ENCODE measurements at places on chromosomes 5 and 9. TPM values are rescaled to one million over a fixed set of nuclear protein-coding genes. Genes with fewer than 3 reads are reported as not detected.

TOR4A gene
- polyA plus RNA-seq, result 8.9 TPM

PPP2R2B gene
- polyA plus RNA-seq, result 0.14 TPM

KCNMB1 gene
- not detected for polyA plus RNA-seq

TMEM215 gene
- polyA plus RNA-seq, result not detected

SPATA31A3 gene
- not detected for polyA plus RNA-seq

SV2C gene
- polyA plus RNA-seq, result not detected

KLF4 gene
- polyA plus RNA-seq, result 0.13 TPM

GPR151 gene
- not detected for polyA plus RNA-seq

GNA14 gene
- polyA plus RNA-seq, result not detected

BRD9 gene
- polyA plus RNA-seq, result 19.3 TPM

ZFP2 gene
- 1.0 TPM for polyA plus RNA-seq

CAVIN4 gene
- polyA plus RNA-seq, result not detected

INSYN2B gene
- polyA plus RNA-seq, result not detected

FYB1 gene
- polyA plus RNA-seq, result 11.6 TPM

LVRN gene
- polyA plus RNA-seq, result not detected

FAT2 gene
- polyA plus RNA-seq, result not detected

IL13 gene
- polyA plus RNA-seq, result not detected

ZNF454 gene
- not detected for polyA plus RNA-seq

ANXA6 gene
- 298 TPM for polyA plus RNA-seq

HAPLN1 gene
- polyA plus RNA-seq, result not detected

RNF183 gene
- not detected for polyA plus RNA-seq
